ENCODE measurements at places on chromosomes 13 and 19.

GRCh38 chr13:27295096-27295495, 24.5 kb downstream of the RASL11A start:
- no peak for DNase-seq

- DNase-seq = no peak
These were observed 7.6 kb downstream of the NUCB1 start for GRCh38 chr19:48907671-48908070.

DNA sequence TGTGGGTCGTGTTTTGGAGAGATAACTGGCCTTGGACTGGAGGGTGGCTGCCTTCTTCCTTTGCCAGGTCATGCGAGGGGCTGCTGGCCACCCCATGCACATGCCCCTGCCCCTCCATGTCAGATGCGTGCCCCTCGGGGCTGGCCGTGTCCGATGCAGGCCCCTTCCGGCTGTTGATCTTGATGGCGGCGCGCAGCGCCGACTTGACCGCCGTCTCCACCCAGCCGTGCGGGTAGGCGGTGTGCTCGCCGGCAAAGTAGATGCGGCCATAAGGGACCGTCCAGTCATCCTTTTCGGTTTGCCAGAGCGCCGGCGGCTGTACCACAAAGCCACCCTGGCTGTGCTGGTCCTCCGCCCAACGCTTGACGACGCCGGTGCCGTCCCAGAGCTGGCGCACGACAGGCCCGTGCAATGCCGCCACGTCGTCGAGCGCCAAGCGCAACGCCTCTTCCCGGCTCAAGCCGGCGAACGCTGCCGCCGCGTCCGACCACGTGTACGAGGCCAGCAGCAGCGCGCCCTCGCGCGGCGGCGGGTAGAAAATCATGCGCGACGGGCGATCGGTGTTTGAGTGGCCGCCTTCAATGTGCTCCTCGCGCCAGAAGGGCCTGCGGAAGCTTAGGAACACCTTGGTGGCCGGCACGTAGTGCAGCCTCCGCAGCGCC, 6.9 kb downstream of the IL4I1 start:
- DNase-seq = no peak

DNA sequence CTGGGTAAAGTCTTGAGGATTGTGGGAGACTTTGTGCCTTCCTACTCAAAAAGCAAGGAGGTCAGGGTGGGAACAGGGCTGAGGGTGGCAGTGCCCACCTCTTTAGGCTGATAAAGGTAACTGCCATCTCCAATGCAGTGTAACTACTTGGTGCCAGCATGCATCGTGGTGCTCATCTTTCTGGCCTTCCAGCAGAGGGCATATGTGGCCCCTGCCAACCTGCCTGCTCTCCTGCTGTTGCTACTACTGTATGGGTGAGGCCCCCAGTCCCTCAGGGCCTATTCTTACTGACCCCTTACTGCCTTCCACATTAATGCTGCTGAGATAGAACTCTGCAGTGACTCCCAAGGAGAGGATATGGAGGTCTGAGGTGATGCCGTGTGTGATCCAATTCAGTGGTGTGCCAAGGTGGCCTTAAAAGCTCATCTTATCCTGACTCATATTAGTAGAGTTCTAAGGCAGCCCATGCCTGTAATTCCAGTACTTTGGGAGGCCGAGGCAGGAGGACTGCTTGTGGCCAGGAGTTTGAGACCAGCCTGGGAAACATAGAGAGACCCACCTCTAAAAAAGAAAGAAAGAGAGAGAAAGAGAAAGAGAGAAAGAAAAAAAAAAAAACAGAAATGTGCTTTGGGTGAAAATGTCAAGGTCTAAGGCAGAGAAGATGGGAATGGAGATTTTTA, 9.7 kb upstream of the ARHGAP45 start:
- DNase-seq = peak; percentile 39

GRCh38 chr13:98749501-98749900, 3.0 kb downstream of the SLC15A1 start:
- DNase-seq = peak; percentile 33

GRCh38 chr19:10553943-10554381, 10.3 kb downstream of the ATG4D start:
- no peak for DNase-seq

- DNase-seq = no peak
These were observed 785.0 kb upstream of the MIR17HG start for GRCh38 chr13:90562443-90562842.

- DNase-seq = no peak
These were observed 469 bp downstream of the COX6B2 start for GRCh38 chr19:55353803-55354697.

DNA sequence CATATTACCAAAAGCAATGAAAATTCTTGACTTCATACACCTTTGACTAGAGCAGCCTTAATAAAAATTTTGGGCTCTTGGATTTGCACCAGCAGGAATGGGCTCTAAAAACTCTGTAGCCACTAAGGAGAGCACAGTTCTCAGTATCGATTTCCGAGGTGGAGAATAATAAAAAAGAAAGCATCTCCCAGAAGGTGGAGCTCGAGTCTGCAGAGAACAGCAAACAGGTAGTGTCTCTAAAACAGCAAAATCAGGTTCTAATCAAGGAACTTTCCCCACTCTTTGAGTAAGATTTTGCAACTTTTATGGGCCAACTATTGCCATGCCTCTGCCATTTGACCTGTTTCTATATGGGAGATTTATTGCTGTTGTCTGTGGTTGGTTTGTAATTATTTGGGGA, 258.7 kb upstream of the GPC6 start:
- no peak for DNase-seq

DNA sequence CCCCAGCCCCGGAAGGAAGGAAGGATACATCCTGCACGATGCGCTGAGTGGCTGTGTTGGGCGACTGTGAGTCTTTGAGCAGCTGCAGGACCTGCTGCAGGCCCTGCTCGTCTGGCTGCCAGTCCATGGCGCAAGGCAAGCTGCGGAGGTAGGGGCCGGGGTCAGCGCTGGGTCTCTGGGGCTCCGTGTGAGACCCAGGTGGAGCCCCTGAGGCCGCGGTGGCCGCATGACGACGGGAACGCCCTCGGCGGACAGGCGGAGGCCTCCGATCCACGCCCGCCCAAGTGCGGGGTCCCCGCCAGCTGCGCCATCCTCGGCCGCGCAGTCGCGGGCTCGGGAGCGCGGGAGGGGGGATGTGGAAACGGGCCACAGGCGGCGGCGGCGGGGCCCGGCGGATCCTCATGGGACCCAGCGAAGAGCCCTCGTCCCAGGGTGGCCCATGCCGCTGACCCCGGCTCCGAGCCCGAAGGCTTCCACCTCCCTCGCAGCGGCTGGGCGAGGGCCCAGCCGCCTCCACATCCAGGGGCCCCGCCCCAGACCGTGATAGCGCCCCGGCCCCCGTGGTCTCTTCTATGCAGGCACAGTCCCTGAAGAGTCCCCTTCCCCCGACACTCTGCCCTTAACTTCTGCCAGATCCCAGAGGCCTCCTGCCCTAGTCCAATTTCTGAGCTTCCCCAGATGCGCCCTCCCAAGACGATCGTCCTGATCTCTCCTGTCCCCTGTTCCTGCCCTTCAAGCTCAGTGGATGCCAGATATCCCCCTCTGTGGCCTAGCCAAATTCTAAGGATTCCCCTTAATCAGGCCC, 2.7 kb downstream of the TNPO2 start:
- DNase-seq = no peak

DNA sequence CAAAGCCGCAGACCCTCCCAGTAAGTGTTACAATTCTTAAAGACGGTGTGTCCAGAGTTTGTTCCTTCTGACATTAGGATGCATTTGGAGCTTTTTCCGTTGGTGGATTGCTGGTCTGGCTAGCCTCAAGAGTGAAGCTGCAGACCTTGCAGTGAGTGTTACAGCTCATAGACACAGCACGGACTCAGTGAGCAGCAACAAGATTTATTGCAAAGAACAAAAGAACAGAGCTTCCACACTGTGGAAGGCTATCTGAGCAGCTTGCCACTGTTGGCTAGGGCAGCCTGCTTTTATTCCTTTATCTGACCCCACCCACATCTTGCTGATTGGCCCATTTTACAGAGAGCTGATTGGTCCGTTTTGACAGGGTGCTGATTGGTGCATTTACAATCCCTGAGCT, 242.8 kb upstream of the SGCG start:
- no peak for DNase-seq

GRCh38 chr19:57334191-57334590, 13.9 kb downstream of the ZNF543 start:
- DNase-seq = no peak

DNA sequence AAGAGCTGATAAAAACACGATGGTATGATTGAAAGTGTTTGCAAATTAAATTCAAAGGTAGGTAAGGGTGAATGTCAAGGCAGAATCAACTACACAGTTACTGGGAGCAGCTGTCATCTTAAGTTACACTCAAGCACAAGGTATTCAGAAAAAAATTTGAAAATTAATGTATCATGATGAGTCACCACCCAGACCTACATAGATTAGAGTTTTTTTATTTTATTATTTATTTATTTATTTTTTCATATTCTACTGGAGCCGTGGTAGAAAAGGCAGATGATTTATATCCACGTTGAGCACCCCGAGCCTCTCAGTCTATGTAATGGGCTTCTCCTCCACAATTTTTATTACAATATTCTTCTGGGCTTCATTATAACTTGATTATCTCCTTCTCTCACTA, 728.9 kb upstream of the ARGLU1 start:
- DNase-seq = no peak

DNA sequence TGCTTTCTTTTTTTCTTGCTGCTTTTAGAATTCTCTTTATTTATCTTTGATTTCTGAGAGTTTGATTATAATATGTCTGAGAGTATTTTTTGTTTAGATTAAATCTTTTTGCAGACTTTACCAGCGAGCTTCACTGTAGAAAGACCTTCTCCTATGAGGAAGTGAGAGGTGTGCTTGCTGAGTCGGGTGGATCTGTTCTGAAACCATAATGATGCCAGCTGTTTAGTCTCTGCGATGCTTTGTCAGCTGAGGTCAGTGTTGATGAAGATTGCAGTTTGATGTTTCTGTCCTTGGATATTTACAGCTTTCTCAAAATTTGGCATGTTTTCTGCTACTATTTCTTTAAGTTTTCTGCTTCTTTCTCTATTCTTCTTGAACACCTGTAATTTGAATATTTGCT, 309.1 kb upstream of the SLITRK6 start:
- no peak for DNase-seq

GRCh38 chr19:29777781-29778309, 33.9 kb upstream of the CCNE1 start:
- no peak for DNase-seq

DNA sequence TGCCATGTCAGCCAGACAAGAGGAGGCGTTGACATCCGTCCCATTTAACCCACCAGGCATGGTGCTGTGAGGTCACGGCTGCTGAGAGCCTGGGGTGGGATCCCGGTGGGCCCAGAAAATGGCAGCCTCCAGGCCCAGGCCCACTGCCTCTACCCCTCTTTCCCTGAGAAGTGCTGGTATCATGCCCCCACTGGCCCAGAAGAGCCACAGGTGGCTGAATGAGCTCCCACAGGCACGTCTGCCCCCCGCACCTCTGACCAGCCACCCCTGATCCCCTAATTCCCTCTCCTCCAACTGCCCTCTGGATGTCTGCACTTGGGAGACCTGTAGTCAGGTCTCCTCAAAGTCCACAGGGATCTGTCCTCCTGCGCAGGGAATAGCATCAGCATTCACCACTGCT, 37.3 kb upstream of the KCTD15 start:
- no peak for DNase-seq

- DNase-seq = no peak
These were observed 2.1 kb upstream of the ATP12A start for GRCh38 chr13:24678151-24678550.

DNA sequence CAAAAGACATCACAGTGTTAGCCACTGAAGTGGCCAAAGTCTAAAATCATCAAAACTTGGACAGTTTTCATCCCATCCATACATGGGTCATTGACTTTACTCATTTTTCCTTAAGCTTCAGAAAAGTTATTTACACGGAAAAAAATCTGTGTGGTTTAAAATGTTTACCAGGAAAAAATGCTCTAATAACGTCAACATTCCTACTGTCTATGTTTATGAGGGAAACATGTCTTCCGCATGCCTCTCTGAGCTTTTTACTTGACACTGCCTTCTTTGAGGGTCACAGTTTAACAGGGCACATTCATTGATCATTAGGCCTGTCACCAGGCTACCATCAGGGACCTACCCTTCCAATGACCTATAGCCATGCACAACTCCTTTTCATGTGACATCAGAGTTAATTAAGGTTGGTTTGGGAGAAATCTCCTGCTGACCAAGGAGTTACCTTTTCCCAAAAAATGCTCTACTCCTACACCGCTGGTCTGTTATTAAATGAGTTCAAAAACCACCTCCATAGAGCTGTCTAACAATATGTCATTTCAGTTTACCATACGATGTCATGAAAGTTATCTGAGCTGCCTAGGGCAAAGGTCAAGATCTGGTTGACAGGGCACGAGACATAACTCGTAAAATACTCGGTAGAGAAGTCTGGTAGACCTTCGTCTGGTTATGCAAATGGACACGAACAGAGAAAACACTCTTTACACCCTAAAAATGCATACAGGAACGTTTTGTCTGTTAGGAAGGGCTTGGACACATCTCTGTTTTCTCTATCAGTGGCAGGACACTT, 17.8 kb downstream of the FLT1 start:
- DNase-seq = no peak

DNA sequence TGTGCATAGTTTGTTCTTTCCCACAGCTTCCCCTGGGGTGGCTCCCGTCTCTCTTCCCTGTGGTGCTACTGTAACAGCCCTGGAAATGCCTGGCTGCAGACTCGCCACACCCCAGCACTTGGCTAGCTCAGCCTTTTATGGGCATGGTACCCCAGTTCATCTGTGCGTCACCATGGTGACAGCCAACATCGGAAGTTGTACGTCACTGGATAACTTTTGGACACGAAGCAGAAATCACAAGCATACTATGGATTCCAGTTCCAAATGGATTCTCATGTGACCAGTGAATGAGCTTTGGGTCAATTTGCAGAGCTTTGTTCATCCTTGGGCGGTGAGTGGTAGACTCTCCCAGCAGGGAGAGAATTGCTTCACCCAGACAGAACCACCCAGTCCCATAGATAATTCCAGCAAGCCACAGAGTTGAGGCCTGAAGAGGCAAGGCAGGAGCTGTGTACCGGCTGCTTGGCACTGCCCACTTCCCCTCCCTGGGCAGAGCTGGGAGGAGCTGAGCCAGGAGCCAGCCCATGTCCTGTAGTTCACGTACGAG, 54.4 kb downstream of the COL4A2 start:
- peak; percentile 44 for DNase-seq

DNA sequence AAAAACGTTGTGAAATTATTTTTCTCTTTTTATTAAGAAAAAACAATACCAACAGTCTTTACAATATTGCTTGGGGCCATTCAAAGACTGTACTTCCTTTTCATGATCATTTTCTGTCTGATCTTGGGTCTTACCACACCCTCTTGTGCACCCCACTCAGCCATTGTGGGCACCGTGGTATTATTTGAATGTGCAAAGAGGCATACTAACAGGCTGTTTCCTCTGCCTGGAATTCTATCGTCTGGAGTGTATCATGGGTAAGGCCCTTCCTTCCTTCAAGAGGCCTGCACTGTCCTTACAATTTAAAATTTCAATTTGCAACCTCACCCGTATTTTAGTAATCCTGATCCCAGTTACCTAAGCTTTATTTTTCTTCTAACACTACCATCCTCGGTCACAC, 76.5 kb downstream of the FGF14 start:
- DNase-seq = no peak

- no peak for DNase-seq
These were observed 17.6 kb downstream of the ZNF791 start for GRCh38 chr19:12628040-12629022.

- no peak for DNase-seq
These were observed 637 bp upstream of the PDS5B start for GRCh38 chr13:32585550-32586079.

- no peak for DNase-seq
These were observed 16.1 kb upstream of the RASA3 start for GRCh38 chr13:114148521-114148855.

GRCh38 chr19:38848299-38849146, 1.3 kb downstream of the HNRNPL start:
- DNase-seq = no peak

- peak; percentile 96 for DNase-seq
These were observed at the start of gene ZNF414 for GRCh38 chr19:8513687-8514504. TSS of gene ZNF414 (minus strand) at chr19:8514167. CDS start at chr19:8514046, 121 bp downstream.

Data from fibroblast of skin of left quadriceps (primary cell).